ENCODE measurements at places on chromosomes 4 and X.

DNA sequence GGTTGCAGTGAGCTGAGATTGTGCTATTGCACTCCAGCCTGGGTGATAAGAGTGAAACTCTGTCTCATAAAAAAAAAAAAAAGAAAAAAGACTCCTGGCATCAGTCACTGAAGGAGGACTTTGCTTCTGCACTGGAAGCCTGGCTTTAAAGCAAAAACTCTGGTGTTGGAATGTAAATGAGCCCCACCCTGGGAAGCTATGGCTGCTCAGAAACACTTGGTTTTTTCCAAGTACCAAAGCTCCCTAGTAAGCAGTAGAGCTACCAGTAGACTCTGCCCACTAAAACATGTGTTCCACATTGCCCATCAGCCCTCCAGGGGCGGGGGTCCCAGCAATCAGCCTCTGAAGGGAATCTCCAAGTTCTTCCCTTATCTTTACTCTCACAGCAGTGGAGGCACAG is 154.4 kb downstream of the SHROOM3 start:
- no peak for DNase-seq

DNA sequence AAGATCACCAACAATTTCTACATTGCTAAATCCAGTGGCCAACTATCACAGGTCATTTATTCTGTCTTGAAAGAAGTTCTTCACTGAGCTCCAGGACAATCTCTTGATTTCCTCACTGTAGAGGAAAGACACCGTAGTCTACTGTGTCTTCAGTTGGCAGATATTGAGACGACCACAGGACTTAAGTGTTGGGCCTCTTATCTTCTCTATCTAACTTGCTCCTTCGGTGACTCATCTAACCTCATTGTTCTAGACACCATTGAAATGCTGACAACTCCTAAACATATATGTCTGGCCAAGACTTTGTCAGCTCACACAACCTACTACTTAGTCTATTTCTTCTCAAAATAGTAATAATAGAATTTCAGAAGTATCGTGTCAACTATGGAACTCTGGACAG is 425.8 kb downstream of the ARAP2 start:
- DNase-seq, result no peak

DNA sequence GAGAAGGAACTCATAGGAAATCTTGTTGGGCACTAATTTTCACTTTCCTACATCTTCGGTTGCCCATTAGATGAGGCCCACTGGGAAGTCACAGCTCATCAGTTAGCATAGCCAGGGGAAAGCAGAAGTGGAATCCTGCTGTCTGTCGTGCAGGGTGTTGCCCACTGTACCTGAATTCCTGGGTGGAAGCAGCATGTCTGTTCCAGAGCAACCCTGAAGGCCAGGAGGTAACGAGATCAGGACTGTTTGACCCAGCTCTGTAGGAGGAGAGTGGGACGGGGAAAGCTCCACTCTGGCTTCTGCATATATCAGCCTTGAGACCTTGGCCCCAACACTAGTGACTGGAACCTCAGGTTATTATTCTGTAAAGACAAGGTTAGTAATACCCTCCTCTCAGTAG is 296.1 kb downstream of the EVC2 start:
- no peak for DNase-seq

DNA sequence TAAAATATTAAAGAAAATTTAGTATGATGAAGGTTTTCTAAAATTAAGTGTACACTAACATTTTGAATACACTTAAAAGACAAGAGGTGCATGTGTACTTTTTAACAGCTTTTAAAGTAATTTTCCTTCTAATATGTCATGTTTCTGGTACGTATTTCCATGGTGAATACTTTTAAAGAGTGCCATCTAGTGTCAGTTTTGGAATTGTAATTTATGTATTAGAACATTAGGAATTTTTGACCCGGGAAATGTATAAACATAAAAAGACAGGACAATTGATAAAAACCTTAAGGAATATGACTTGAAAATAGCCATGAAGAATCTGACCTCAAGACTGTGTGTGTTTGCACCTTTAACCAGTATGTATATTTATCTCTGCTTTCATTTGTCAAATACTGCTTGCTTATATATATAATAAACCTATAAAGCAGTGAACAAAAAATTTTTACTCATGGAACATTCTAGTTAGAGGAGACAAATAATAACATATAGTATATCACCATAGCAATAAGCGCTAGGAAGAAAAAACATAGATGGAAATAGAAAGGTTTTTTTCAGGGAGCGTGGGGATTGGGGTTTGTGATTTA is 7.2 kb downstream of the GSTCD start:
- no peak for DNase-seq

- DNase-seq, result no peak
Measured at GRCh38 chr4:118206627-118207026, 146.2 kb downstream of the PRSS12 start.

DNA sequence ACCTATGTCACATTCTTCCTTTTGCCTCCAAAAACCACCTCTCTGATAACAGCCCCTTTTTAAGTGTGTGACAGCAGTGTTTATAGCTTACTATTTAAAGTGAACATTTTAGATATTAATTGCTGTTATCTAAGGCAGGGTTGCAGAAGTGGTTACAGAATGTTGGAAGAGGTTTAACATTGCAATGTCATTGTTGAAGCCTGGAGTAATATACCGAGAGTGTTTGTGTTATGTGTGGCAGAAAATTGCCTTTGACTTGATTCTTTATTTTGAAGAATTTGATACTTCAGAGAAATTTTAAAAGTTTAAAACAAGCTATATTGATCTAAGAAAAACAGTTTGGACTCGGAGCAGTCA is 37.1 kb downstream of the SMARCAD1 start:
- no peak for DNase-seq

DNA sequence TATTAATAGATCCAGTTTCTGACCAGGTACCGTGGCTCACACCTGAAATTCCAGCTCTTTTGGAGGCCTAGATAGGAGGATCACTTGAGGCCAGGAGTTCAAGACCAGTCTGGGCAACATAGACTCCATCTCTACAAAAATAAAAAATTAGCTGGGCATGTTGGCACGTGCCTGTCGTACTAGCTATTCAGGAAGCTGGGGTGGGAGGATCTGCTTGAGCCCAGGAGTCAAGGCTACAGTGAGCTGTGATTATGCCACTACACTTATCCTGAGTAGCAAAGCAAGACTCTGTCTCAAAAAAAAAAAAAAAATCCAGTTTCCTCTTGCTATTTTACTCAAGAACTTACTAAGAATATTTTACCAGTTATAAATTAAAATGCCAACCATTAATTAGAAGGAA is 91.7 kb downstream of the SLC10A6 start:
- DNase-seq, result no peak

DNA sequence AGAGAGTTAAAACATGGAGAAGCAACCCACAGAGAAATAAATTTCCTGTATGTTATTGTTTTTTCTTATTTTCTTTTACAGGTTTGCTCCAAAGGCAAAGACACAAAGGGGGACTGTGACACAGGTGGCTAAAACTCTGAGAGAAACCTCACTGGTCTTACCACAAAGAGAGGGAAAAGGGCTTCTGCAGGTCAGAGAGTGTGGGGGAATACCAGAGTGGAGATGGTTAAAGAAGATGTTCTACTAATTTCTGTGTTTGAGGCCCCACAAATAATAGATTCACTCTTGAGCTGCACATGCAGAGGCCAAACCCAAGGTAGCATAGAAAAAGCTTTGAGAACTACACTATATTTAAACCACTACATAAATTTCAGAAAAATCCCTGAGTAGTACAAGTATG is 151.3 kb downstream of the GABRA3 start:
- no peak for DNase-seq

DNA sequence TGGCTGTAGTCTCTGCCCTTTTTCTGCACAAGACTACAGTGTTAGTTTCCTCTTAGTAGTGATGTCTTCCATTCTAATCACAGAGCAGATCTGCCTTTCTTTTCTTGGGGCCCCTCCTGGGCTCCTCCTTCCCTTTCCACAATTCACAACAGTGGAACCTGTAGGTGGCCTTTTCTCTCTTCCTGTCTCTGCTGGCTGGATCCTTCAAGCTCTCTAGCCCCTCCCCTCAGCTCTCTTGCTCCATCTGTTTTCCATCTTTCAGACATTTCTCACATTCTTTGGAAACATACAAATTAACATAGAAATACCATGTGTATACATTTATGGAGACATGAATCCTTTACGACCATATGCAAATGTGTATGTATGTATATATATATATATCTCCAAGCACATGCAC is 304 bp upstream of the SPIN2A start:
- no peak for DNase-seq
